ENCODE measurements at places on chromosomes 12 and 14.

- H3K4me1 ChIP-seq: peaks cover 6% of the 10 kb centered on the region
- no peak overlapping the region for H3K4me3 ChIP-seq
- DNase-seq: no peak
These were observed 22.0 kb downstream of the CFL2 start for GRCh38 chr14:34692348-34692747.

- no peak overlapping the region for H3K4me3 ChIP-seq
- no peaks in the 10 kb centered on the region for H3K27me3 ChIP-seq
- H3K4me1 ChIP-seq: peaks cover 16% of the 10 kb centered on the region
- H3K36me3 ChIP-seq: no peaks in the 10 kb centered on the region
- DNase-seq: no peak
These were observed 1.9 kb upstream of the DCAF5 start for GRCh38 chr14:69154779-69155178.

GRCh38 chr12:88720785-88721650 is 140.7 kb upstream of the KITLG start:
- H3K4me1 ChIP-seq: no peaks in the 10 kb centered on the region
- no peak for DNase-seq
- no peak overlapping the region for H3K27ac ChIP-seq
- H3K36me3 ChIP-seq: no peaks in the 10 kb centered on the region
- H3K4me3 ChIP-seq: no peak overlapping the region

- no peak for DNase-seq
- H3K4me3 ChIP-seq: no peak overlapping the region
- H3K36me3 ChIP-seq: no peaks in the 10 kb centered on the region
- no peaks in the 10 kb centered on the region for H3K4me1 ChIP-seq
- H3K27me3 ChIP-seq: no peaks in the 10 kb centered on the region
These were observed 6.5 kb upstream of the OR4E1 start for GRCh38 chr14:21680072-21680471.

DNA sequence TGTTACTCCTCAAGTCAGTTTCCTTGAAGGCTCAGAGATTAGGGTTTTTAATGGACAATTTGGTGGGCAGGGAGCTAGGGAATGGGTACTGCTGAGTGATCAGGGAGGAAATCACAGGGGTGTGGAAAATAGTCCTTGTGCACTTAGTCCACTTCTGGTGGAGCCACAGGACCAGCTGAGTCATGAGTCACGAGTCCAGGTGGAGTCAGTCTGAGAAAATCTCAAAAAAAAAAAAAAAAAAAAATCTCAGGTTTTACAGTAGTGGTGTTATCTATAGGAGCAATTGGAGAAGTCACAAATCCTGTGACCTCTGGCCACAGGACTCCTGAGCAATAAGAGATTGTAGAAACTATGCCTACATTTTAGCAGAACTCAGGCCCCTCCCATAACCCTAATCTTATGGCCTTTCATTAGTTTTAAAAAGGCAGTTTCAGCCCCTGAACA is 28.2 kb upstream of the AMN1 start:
- H3K36me3 ChIP-seq: no peaks in the 10 kb centered on the region
- no peaks in the 10 kb centered on the region for H3K27me3 ChIP-seq
- peaks cover 5% of the 10 kb centered on the region for H3K4me1 ChIP-seq

DNA sequence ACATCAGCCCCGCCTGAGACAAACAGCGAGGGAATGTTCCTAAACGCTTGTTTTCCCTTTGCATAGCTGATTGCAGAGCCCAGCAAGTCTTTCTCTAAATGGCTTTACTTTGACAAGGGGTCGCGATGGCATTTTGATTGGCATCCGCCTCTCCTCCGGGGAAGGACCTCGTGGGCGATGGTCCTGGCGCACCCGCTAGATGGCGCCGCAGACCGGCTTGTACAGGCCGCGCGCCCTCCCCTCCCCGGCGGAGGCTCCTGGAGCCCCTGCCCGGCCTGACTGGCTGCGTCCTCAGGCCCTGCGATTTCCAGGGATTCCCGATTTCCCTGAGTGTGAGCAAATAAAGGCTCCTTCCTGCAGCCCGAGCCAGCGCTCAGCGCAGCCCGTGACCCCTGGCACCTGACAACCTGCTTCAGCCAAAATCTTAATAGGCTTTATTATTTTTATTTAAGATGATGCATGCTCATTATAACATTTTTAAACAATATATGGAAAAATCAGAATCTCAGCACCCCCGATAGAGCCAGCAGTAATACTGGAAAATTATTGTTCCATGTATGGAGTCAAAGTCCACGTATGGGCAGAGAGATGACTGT is 468.3 kb downstream of the AACS start:
- H3K36me3 ChIP-seq: no peaks in the 10 kb centered on the region
- DNase-seq: no peak
- H3K27ac ChIP-seq: no peak overlapping the region

GRCh38 chr14:40903709-40904108 is 703.0 kb upstream of the LRFN5 start:
- H3K27me3 ChIP-seq: no peaks in the 10 kb centered on the region
- H3K4me3 ChIP-seq: no peak overlapping the region
- no peaks in the 10 kb centered on the region for H3K36me3 ChIP-seq

GRCh38 chr12:62331306-62331705 is 71.1 kb downstream of the USP15 start:
- H3K27me3 ChIP-seq: no peaks in the 10 kb centered on the region
- no peak overlapping the region for H3K4me3 ChIP-seq
- no peaks in the 10 kb centered on the region for H3K36me3 ChIP-seq
- no peak for DNase-seq
- no peak overlapping the region for H3K27ac ChIP-seq

DNA sequence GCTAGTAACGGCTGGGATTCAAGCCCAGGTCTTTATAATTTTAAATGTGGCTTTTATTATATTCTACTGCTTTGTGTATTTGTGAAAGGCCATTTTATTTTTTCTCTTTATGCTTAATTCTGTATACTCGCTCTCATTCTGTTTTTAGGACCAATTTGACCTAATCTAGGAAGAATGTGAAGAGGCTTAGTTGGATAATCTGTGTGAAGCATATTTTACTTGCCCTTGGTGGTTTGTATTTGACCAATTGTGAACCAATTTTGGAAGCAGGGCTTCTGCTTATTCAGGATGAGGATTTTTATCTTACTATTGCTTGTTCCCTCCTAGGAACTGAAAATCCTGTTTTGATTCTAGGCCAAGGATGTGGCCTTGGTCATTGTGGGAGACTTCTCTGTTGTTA is 113.1 kb downstream of the TTC6 start:
- no peak overlapping the region for H3K27ac ChIP-seq
- DNase-seq: no peak
- no peaks in the 10 kb centered on the region for H3K36me3 ChIP-seq
- H3K4me3 ChIP-seq: no peak overlapping the region

GRCh38 chr12:49543221-49543913 is 4.5 kb downstream of the KCNH3 start:
- DNase-seq: no peak
- no peak overlapping the region for H3K4me3 ChIP-seq
- H3K36me3 ChIP-seq: no peaks in the 10 kb centered on the region
- H3K27me3 ChIP-seq: peaks cover 5% of the 10 kb centered on the region
- peaks cover 13% of the 10 kb centered on the region for H3K4me1 ChIP-seq
- no peak overlapping the region for H3K27ac ChIP-seq

- no peak for DNase-seq
- no peaks in the 10 kb centered on the region for H3K27me3 ChIP-seq
- no peaks in the 10 kb centered on the region for H3K36me3 ChIP-seq
- no peaks in the 10 kb centered on the region for H3K4me1 ChIP-seq
- no peak overlapping the region for H3K4me3 ChIP-seq
- no peak overlapping the region for H3K27ac ChIP-seq
These were observed 394.4 kb downstream of the DAD1 start for GRCh38 chr14:22194664-22195063.

DNA sequence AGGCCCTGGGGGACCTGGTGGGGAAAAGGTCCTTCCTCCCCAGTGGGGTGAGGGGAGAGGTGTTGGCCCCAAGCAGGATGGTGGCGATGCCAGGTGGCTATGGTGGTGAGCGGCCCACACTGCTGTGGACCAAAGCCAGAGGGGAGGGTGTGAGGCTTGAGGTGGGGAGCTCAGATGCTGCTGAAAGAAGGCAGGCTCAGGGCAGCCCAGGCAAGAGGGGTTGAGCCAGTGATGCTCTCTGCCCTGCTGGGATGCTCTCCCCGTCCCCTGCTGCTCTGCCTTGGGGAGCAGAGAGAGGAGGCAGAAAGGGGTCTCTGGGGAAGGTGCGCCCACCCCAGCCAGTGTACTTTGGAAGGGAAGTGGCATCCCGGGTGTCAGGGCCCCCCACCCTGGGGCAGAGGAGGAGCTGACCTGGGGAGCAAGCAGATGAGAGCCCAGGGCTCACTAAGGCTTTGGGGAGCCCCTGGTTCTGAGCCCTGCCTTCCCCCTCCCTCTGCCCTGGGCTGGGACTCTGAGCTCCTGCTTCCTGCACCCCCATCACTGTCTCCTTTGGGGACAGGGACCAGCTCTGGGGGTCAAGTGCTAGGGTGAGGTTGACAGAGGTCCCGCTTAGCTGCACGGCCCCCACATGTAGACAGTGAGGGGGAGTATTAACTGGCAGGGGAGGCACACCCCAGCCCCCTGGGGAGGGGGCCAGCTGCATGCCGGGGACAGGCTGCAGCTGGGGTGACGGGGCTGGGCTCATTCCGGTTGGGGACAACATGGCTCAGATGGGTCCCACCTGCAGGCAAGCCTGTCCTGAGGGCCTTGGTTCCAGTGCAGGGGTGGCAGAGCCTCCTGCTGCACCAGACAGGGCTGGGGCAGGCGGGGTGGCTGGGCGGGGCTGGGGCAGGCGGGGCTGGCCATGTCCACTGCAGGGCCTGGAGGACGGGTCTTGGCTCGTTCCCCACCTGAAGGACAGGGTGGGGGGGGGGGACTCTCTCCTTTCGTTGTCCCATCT is 124.4 kb downstream of the KIF26A start:
- no peak for DNase-seq
- H3K4me1 ChIP-seq: no peaks in the 10 kb centered on the region

GRCh38 chr14:102565331-102565887 is 27.0 kb upstream of the RCOR1 start:
- H3K4me1 ChIP-seq: peaks cover 13% of the 10 kb centered on the region
- no peak overlapping the region for H3K4me3 ChIP-seq
- no peaks in the 10 kb centered on the region for H3K36me3 ChIP-seq
- no peak overlapping the region for H3K27ac ChIP-seq
- no peak for DNase-seq

DNA sequence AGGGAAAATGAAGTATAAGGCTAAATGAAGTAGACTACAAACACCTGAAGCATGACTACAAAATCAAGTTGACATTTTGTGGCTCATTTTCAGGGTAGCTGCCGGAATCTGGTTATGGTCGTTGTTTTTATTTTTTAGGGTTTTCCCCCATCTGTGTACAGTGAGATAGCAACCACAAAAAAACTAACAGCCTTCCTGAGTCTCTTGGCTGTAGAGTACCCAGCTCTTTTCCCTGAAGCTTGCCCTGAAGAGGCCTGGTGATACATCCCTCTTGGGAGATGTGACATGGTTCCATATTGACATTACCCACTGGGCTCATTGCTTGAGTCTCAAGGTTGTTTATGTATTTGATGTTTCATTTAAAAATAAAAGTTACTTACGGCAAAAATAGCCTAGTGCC is 424.0 kb downstream of the ZFP36L1 start:
- no peaks in the 10 kb centered on the region for H3K36me3 ChIP-seq
- no peaks in the 10 kb centered on the region for H3K27me3 ChIP-seq
- no peak overlapping the region for H3K4me3 ChIP-seq
- no peak overlapping the region for H3K27ac ChIP-seq
- no peak for DNase-seq

DNA sequence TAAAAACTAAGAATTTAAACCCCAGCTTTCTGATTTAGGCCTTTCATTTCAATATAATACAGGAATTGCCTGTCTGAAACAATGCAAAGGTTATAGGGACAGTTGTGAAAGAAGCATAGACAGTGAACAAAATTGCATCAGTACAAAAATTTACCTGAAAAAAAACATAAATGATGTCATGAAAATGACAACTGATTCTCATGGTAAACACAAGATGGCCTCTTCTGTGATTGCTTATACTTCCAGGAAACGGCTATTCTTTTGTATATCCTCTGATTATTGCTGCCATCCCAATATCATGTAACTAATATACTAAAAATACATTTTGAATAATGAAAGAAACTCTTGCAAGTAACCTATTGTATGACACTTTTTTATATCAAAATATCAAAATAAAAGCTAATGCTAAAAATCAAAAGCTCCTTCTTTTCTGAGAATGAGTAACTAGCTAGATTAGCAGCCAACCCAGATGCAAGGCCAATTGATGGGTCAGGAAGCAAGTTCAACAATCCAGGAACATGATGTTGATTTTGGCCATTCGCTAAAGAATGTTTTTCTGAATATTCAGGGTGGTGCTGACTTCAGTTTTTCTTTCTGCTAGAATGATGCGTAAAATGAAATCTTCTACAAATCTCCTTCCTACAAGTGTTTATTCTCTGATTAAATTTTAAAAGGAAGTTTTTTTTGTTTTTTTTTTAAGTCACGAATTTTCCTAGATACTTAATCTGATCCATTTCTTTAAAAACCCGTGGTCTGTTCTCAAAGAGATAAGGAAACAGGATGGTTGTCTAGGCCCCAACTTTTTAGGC is 83.6 kb downstream of the ALX1 start:
- no peaks in the 10 kb centered on the region for H3K4me1 ChIP-seq
- H3K27ac ChIP-seq: no peak overlapping the region
- H3K4me3 ChIP-seq: no peak overlapping the region
- H3K27me3 ChIP-seq: no peaks in the 10 kb centered on the region
- no peak for DNase-seq

- no peak for DNase-seq
- H3K27ac ChIP-seq: no peak overlapping the region
- no peaks in the 10 kb centered on the region for H3K4me1 ChIP-seq
- H3K27me3 ChIP-seq: no peaks in the 10 kb centered on the region
- no peaks in the 10 kb centered on the region for H3K36me3 ChIP-seq
These were observed 49.0 kb upstream of the STRN3 start for GRCh38 chr14:31075144-31075543.

GRCh38 chr12:26954027-26954426 is 15.8 kb downstream of the FGFR1OP2 start:
- H3K4me3 ChIP-seq: no peak overlapping the region
- H3K27me3 ChIP-seq: no peaks in the 10 kb centered on the region
- peaks cover 13% of the 10 kb centered on the region for H3K36me3 ChIP-seq
- no peak overlapping the region for H3K27ac ChIP-seq
- peaks cover 20% of the 10 kb centered on the region for H3K4me1 ChIP-seq

DNA sequence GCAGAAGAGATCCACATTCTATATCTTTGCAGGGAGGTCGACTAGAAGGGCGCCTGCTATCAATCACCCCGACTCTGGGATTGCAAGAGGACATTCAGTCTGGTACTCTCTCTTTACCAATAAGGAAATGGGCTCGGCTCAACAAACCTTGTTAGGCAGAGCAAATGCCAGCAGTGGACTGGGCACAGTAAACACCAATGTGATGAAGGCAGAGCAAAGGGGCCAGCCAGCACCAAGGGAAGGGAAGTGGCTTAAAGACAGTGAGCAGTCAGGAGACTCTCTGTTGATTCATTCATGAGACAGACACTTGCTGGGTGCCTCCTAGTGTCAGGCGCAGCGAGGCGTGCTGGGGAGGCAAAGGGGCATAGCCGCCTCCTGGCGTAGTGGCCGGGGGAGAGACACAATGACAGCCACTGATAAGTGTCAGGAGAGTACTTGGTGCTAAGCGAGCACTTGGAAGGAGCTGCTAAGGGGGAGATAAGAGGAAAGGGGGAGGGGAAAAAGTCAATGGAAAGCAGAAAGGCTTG is 34.1 kb downstream of the TMCC3 start:
- H3K27me3 ChIP-seq: no peaks in the 10 kb centered on the region
- no peak overlapping the region for H3K27ac ChIP-seq
- H3K36me3 ChIP-seq: no peaks in the 10 kb centered on the region
- no peak overlapping the region for H3K4me3 ChIP-seq
- no peaks in the 10 kb centered on the region for H3K4me1 ChIP-seq
